Panc1 (cell line): ENCODE measurements at places on chromosomes 16 and 17.

GRCh38 chr16:5108505-5109158 lies 11.0 kb upstream of the EEF2KMT start:
- no peak for DNase-seq

GRCh38 chr16:86581458-86581857 lies 3.1 kb downstream of the FOXL1 start:
- DNase-seq, result no peak

- DNase-seq, result no peak
These were observed 18.1 kb downstream of the C17orf100 start for GRCh38 chr17:6669479-6670212.

- DNase-seq, result no peak
These were observed 45.4 kb downstream of the MPHOSPH6 start for GRCh38 chr16:82124651-82125050.

- no peak for DNase-seq
These were observed 13.5 kb upstream of the ZNF689 start for GRCh38 chr16:30623536-30624283.

- DNase-seq, result no peak
These were observed 508.0 kb downstream of the WWOX start for GRCh38 chr16:78607465-78607864.

- DNase-seq, result no peak
These were observed 790 bp downstream of the NCBP3 start for GRCh38 chr17:3845291-3845620.

- no peak for DNase-seq
These were observed at the start of gene MAZ for GRCh38 chr16:29806099-29806579. Gene MAZ (plus strand): TSS chr16:29806529. CDS start chr16:29806702, 173 bp downstream.

DNA sequence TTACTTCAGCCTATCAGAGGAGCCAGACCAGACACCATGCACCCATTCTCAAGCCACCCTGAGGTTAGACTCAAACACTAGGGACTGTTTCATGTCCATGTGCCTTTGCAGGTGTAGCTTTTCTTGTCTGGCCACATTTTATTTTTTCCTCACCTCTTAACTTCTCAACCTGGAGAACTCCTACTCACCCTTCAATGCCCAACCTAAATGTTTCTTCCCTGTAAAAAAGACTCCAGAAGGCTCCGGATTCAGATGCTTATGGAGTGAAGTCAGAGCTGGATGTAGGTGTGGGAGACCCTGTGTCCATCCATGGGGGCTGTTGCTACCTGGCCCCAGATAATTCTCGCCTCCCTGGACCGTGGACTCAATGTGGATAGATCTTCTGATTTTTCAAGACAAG lies 44.0 kb upstream of the NLRP1 start:
- DNase-seq, result no peak

- DNase-seq, result no peak
These were observed 32.4 kb downstream of the NDEL1 start for GRCh38 chr17:8468127-8468526.
